Thoracic aorta (tissue), 2 donors: ENCODE measurements at places on chromosomes 3 and 15. TPM values are rescaled to one million over a fixed set of nuclear protein-coding genes. Genes with fewer than 3 reads are reported as not detected.

The ATP13A5 gene
- total RNA-seq: not detected

- no peak overlapping the region for H3K4me3 ChIP-seq
- no peak for DNase-seq
- H3K27me3 ChIP-seq: no peaks in the 10 kb centered on the region
- H3K27ac ChIP-seq: no peak overlapping the region
- H3K4me1 ChIP-seq: peaks cover 7% of the 10 kb centered on the region
- H3K36me3 ChIP-seq: no peaks in the 10 kb centered on the region
Measured at GRCh38 chr3:106452096-106452495, 583.3 kb upstream of the CBLB start.

GRCh38 chr15:78050441-78050809 lies 27.1 kb downstream of the TBC1D2B start:
- H3K4me3 ChIP-seq: no peak overlapping the region
- DNase-seq: no peak
- no peaks in the 10 kb centered on the region for H3K27me3 ChIP-seq
- no peak overlapping the region for H3K27ac ChIP-seq
- H3K36me3 ChIP-seq: peaks cover 9% of the 10 kb centered on the region

- no peaks in the 10 kb centered on the region for H3K36me3 ChIP-seq
- no peak for DNase-seq
- no peaks in the 10 kb centered on the region for H3K4me1 ChIP-seq
- H3K4me3 ChIP-seq: no peak overlapping the region
Measured at GRCh38 chr15:36605604-36606263, 26.3 kb downstream of the CDIN1 start.

The ARGFX gene
- total RNA-seq: not detected

The GREM1 gene
- total RNA-seq: 0.42 TPM

DNA sequence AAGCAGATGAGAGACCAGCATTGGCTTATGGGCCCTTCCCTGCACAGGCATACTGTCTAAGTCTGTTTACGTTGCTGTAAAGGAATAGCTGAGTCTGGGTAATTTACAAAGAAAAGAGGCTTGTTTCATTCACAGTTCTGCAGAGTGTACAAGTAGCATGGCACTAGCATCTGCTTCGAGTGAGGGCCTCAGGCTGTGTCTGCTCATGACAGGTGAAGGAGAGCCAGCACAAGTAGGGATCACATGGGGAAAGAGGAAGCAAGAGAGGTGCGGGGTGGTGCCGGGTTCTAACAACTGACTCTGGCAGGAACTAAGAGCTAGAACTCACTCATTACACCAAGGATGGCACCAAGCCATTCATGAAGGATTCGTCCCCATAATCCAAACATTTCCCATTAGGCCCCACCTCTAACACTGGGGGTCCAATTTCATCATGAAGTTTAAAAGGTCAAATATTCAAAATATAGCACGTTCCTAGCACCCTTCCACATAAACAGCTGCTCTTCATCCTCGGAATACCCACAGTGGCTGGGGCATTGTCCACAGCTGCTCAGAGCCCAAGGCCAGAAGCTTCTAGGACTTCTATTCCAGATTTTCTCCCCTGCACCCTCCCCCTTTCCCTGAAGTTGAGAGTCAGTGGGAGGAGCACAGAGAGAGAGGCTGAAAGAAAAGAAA lies 5.6 kb downstream of the RTP3 start:
- H3K27ac ChIP-seq: no peak overlapping the region
- H3K27me3 ChIP-seq: no peaks in the 10 kb centered on the region
- H3K4me3 ChIP-seq: no peak overlapping the region
- no peak for DNase-seq

DNA sequence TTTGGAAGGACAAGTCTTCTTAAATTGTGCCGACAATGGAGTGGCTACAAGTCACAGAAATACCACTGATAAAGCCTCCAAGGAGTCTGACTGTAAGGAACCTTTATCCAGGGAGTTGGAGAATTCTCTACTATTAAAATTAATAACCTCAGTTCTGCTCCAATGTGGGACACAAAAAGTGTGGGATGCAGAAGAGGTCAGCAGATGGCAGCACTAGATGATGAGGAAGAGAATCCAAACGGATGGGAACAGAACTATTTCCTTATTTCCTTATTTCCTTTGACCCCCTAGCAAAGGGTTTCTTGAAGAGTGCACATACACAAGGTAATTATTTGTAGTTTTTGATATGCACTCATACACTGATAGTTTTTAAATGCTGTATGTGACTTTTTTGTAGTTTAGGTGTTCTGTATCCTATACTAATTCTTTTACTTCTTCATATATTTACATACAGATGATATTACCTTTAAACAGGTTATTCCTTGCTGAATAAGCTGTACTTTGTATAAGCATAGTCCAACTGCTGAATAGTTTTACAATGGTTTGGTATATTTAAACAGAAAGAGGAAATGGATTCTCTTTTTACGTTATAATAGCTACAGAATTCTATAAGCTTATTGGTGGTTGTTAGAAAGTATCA lies 25.6 kb upstream of the NLGN1 start:
- no peaks in the 10 kb centered on the region for H3K4me1 ChIP-seq
- no peaks in the 10 kb centered on the region for H3K36me3 ChIP-seq
- H3K27me3 ChIP-seq: no peaks in the 10 kb centered on the region
- DNase-seq: no peak

The SCN11A gene
- not detected for total RNA-seq

GRCh38 chr3:128240232-128240631 lies 87.0 kb downstream of the EEFSEC start:
- H3K36me3 ChIP-seq: no peaks in the 10 kb centered on the region
- H3K27me3 ChIP-seq: no peaks in the 10 kb centered on the region
- no peak for DNase-seq
- H3K4me1 ChIP-seq: peaks cover 12% of the 10 kb centered on the region
- no peak overlapping the region for H3K27ac ChIP-seq

GRCh38 chr15:99435113-99435695 lies 130.6 kb upstream of the MEF2A start:
- no peaks in the 10 kb centered on the region for H3K27me3 ChIP-seq
- no peaks in the 10 kb centered on the region for H3K36me3 ChIP-seq
- no peak overlapping the region for H3K27ac ChIP-seq
- H3K4me1 ChIP-seq: peaks cover 8% of the 10 kb centered on the region
- DNase-seq: no peak

GRCh38 chr15:100103828-100104227 lies 237.9 kb downstream of the ADAMTS17 start:
- H3K27ac ChIP-seq: no peak overlapping the region
- H3K36me3 ChIP-seq: no peaks in the 10 kb centered on the region
- no peaks in the 10 kb centered on the region for H3K27me3 ChIP-seq
- no peak overlapping the region for H3K4me3 ChIP-seq
- no peak for DNase-seq

The RASGRP1 gene
- 2.6 TPM for total RNA-seq

GRCh38 chr15:73959801-73960200 lies 32.3 kb downstream of the STOML1 start:
- no peak overlapping the region for H3K27ac ChIP-seq
- H3K36me3 ChIP-seq: no peaks in the 10 kb centered on the region
- no peak overlapping the region for H3K4me3 ChIP-seq
- no peaks in the 10 kb centered on the region for H3K27me3 ChIP-seq
- no peak for DNase-seq

The ELL3 gene
- 11.2 TPM for total RNA-seq

- no peak for DNase-seq
- no peaks in the 10 kb centered on the region for H3K4me1 ChIP-seq
- H3K27ac ChIP-seq: no peak overlapping the region
Measured at GRCh38 chr15:53739651-53740050, 19.8 kb downstream of the WDR72 start.

The CNTN6 gene
- total RNA-seq: not detected

GRCh38 chr15:25879438-25879837 lies 16.3 kb upstream of the ATP10A start:
- no peaks in the 10 kb centered on the region for H3K27me3 ChIP-seq
- H3K27ac ChIP-seq: no peak overlapping the region
- no peak overlapping the region for H3K4me3 ChIP-seq
- H3K36me3 ChIP-seq: no peaks in the 10 kb centered on the region

- no peaks in the 10 kb centered on the region for H3K27me3 ChIP-seq
- H3K4me3 ChIP-seq: no peak overlapping the region
- no peaks in the 10 kb centered on the region for H3K36me3 ChIP-seq
- DNase-seq: no peak
- no peaks in the 10 kb centered on the region for H3K4me1 ChIP-seq
Measured at GRCh38 chr3:126555795-126556636, 2.7 kb downstream of the C3orf22 start.

DNA sequence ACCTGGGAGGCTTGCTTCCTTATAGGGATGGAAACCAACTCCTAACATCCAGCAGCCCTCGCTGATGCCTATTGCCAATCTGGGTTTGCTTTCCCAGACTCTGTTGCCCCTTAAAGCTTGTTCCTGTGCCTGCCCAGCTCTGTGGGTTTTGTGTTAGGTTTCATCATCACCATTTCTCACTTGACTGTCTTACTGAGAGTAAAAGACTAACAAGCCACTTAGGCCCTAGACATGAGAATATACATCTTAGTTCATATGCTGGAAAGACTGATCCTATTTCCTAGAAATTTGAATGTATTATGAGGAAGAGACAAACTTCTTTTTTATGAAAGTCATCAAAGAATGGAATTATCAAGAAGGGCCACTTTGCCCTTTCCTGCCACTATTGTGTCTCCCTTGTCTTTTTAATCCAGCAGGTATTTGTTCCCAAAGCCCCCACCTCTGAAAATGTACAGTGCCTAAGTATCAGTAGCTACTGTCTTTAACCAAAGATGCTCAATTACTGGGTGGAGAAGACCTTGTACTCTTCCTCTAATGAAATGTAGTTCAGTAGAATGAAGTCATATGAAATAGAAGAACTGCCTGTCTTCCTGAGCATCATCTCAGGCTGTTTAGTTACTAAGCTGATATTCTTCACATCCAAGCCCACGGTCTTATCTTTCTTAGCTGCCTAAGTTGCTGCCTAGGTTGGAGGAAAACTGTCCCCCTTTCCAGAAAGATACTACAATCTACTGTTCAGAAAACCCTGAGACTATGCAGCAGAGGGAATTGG lies 59.8 kb upstream of the ZPLD1 start:
- no peak overlapping the region for H3K4me3 ChIP-seq
- no peaks in the 10 kb centered on the region for H3K4me1 ChIP-seq
- no peak overlapping the region for H3K27ac ChIP-seq
- DNase-seq: no peak
- H3K36me3 ChIP-seq: no peaks in the 10 kb centered on the region

GRCh38 chr15:89364341-89364740 lies 29.7 kb upstream of the POLG start:
- peaks cover 68% of the 10 kb centered on the region for H3K27me3 ChIP-seq
- no peaks in the 10 kb centered on the region for H3K36me3 ChIP-seq
- DNase-seq: no peak
- peaks cover 3% of the 10 kb centered on the region for H3K4me1 ChIP-seq

- no peaks in the 10 kb centered on the region for H3K4me1 ChIP-seq
- H3K36me3 ChIP-seq: no peaks in the 10 kb centered on the region
- H3K27me3 ChIP-seq: no peaks in the 10 kb centered on the region
- no peak for DNase-seq
- no peak overlapping the region for H3K27ac ChIP-seq
Measured at GRCh38 chr3:123258811-123259420, 57.2 kb downstream of the SEC22A start.

The IQCF5 gene
- total RNA-seq: not detected

DNA sequence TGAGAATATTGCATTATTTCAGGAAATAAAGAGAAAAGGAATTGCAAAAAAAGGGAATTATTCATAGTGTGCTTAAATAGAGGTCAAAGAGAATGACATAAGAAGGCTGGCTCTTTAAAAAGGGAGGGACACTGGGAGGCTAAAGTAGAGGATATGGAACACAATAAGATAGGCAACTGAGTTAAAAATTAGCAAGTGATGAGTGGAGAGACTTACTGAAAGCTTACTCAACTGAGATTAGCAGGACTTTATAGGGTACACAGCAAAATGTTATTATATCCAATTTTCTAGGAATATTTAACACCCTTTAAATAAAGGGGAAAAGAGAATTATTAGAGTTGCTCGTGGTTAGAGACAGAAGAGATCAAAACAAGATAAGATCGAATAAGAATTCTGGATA lies 375.2 kb downstream of the LSAMP start:
- no peak for DNase-seq
- H3K27ac ChIP-seq: no peak overlapping the region
- H3K36me3 ChIP-seq: no peaks in the 10 kb centered on the region

- no peak for DNase-seq
- H3K4me1 ChIP-seq: no peaks in the 10 kb centered on the region
- H3K36me3 ChIP-seq: peaks cover 67% of the 10 kb centered on the region
- no peaks in the 10 kb centered on the region for H3K27me3 ChIP-seq
Measured at GRCh38 chr15:28116521-28117431, 17.7 kb upstream of the OCA2 start.

DNA sequence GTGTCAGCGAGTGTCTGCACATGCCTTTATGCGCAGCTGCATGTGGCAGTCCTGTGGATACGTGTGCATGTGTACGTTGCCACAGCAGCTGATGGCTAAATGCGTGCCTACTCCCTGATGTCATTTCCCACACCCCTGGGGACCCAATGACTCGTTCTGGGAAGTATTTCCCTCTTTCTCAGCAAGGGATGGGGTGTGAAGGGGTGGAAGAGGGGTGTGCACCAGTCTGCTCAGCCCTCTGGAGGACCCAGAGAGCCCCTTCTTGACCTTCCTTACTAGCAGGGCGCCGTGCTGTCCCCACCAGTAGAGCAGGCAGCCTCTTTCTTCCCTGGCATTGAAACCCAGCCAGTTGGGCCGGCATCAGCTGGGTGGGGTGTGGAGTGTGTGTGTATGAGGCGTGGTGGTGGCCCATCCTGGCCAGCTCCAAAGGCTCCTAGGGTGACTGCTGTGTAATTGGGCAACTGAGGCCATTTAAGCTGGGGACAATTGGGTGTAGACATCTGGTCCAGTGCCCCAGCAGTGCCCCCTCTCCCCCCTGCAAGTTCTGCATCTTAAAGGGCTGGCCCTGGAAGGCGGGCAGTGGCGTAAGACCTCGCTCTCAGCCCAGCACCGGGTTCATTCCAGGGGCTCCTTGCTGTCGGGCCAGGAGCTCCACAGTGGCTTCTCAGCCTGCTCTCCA lies 19.2 kb downstream of the SNX33 start:
- H3K4me3 ChIP-seq: peak overlapping the region; percentile 58
- peak; percentile 86 for DNase-seq
- peak overlapping the region; percentile 91 for H3K27ac ChIP-seq
- H3K4me1 ChIP-seq: peaks cover 21% of the 10 kb centered on the region
- no peaks in the 10 kb centered on the region for H3K27me3 ChIP-seq
